ENCODE measurements at places on chromosomes 7 and 10.

DNA sequence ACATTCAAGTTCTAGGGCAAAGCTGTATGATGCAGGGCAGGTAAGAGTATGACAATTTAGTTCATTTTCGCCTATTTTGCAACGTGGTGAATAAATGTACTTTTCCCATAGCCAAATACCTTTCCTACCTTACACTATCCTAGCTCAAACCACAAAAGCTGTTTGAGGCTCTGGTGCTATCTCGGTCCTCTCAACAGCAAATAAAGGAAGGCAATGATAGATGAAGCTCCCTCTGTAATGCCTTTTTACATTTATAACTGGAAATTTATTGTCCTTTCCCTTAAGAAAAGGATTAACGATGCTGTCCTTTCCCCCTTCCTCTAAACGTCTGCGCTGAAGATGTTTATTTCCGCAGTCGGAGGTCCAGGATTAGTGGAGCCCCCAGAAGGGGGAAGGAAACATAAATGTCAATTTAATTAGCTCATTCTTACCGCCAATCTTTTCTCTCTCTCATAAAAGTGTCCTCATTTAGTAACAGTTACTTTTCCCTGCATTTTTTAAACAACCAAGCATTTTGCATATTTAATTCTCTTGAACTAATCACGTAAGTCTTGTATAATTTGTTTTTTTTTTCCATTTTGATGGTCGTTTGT lies 114.6 kb downstream of the PIP4K2A start:
- no peak for DNase-seq

DNA sequence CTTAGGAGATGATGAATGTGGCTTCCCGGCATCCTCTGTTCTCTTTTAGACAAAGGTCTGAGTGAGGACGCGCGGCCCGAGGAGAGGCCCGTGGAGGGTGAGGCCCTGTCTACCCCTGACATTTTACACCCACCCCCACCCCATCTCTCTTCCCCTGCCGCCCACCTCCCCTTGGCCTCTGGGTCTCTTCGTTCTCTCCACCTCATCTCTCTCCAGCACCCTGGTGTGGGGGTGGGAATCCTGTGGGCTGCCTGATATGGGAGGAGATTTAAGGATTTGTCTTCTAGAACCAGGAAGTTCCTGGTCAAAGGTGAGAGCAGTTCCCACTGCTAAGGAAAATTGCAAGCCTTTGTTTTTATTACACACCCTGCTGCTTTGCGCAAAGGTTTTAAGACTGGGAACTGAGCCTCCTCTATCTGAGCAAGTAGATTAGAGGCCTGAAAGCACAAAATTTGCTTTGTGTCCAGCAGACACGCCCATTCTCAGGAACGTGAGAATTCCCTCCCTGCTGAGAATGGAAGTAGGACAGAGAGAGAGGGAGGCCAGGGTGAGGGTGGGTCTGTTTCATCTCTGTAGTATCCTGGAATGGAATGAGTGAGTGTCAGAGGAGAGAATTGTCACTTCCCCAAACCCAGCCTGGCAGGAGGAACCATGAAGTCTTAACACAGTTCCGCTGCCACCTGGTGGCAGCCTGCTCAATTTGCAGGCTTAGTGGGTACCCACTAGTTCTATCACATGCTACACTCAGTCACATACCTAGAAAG lies 91.2 kb downstream of the GTF2IRD1 start:
- peak; percentile 60 for DNase-seq

DNA sequence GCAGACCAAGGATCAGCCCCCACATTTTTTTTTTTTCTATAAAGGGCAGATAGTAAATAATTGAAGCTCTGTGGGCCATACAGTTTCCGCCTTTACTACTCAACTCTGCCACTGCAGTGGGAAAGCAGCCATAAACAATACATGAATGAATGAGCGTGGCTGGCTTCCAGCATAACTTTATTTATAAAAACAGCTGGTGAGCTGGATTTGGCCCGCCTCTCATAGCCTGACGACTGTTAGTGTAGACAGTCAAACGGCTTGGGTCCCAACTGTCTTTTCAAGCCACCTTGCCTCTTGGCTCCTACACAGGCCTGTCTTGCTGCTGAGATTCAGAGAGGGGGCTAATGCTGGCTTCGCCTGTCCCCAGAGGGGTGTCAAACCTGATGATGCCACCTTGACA lies 169.8 kb upstream of the GPR26 start:
- DNase-seq, result no peak

DNA sequence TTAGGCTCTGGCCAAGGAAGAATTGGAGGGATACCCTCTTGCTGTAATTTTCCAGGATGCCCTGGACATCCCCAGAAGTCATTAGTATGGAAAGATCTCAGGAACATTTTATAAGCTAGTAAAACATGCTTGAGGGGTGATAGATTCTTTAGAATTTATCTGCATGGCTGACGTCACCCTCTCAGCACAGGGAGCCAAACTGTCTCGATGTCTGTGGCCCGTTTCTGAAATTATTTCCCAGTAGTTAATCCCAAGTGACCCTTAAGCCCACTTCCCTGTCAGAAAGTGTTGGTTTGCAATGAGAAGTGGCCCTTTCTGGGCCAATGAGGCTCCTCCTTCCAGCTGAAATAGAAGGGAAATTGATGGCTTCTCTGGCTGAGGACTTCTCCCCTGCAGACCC lies 184.5 kb upstream of the BMPER start:
- DNase-seq, result no peak

- DNase-seq, result no peak
Measured at GRCh38 chr10:124983321-124983720, 41.4 kb downstream of the ZRANB1 start.

- DNase-seq, result no peak
Measured at GRCh38 chr7:107286751-107287621, 118.2 kb downstream of the HBP1 start.

- DNase-seq, result no peak
Measured at GRCh38 chr10:34753014-34753757, 61.9 kb downstream of the PARD3 start.

DNA sequence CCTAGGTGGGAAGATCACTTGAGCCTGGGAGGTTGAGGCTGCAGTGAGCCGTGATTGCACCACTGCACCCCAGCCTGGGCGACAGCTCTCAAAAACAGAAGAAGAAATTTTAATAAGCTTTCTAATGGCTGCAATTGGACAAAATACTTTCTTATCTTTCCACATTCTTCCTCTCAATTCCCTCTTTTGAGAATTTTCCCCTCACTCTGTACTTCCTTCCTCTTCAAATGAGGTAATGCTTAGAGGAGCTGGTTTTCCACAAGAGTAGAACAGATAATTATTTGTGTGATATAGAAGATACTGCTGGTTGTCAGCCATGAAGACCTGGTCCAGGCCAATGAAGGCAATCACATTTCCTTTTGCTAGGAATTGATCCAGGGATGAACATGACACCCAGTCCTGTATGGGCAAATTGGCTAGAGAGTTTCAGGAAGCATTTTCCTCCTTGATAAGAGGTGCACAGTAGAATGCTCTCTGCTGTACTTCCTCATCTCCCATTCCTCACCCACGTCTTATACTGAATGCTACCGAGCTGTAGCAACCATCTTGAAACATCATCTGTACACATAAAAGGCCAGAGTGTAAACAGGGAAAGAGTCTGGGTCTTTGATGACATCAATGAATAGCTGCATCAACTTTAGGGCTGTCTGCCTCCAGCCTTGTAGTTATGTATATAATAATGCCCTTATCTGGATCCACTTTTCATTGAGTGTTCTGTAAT lies 103.9 kb downstream of the CDK6 start:
- DNase-seq, result no peak

DNA sequence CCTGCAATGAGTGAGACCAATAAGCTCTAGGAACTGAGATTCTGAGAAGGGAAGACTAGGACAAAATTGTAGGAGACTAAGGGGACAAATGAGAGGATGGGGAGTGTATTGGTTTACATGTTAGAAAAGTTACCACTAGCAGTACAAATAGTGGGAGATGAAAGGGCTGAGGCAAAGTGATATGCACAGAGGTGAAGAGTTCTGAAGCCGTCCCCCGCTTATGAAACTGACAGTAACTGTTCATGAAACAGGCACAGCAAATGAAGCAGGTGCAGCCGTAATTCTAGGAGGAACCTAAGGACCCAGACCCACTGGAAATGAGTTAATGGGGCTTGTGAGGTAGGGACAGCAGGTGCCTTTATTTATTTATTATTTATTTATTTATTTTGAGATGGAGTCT lies 211.3 kb downstream of the PRKG1 start:
- DNase-seq, result no peak

DNA sequence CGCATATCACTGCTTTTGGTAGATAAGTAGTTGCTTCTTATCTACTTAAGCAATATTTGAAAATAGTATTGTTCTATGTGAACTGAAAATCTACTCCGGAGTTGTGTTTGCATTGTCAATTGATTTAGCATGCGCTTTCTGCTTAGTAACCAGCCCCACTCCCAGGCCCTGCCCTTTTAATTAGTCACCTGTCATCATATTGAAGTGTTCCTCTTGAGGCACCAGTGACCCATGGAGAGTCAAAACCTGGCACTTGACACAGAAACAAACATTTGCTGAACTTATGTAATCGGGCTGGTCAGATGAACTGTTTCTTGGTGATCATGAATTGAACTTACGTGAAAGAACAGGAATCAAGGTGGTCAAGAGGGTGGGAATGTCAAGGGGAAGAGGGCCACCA lies 27.8 kb upstream of the CDHR3 start:
- DNase-seq, result no peak
